ENCODE measurements at places on chromosomes 6 and 20.

DNA sequence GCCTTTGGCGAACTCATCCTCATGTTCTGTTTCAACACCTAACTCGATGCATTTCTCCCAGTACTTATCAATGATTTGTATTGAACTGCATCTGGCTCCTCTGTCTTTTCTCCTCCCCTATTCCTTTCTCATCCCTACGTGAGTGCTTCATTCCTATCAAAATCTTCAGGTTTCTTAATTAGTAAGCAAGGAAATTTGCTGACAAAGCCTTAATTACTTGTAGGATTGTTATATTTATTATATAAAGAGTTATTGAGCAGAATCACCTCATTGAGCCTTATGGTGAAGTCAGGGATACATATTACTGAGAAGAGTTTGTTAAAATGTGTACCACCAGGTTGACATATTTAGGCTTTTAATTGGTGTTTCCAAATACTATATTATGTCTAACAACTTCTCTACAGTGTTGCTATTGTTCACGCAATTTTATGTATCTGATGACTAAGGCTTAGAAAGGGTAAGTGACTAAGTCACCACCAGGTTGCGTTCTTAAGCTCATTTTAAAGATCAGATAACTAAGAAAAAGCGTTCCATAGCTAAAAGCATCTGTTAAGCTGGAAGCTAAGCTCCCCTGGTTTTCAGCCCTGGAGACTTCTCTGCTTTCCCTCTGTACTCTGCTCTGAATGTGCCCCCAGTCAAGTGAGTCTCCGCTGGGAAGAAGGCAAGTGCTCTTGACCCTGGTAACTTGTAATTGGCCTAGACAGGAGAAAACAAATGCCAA is 18.9 kb downstream of the SCGN start:
- DNase-seq, result no peak

- no peak for DNase-seq
Observed at GRCh38 chr6:116349216-116349615, 21.5 kb upstream of the DSE start.

GRCh38 chr6:31765910-31766794 is 3.7 kb downstream of the SAPCD1 start:
- no peak for DNase-seq

DNA sequence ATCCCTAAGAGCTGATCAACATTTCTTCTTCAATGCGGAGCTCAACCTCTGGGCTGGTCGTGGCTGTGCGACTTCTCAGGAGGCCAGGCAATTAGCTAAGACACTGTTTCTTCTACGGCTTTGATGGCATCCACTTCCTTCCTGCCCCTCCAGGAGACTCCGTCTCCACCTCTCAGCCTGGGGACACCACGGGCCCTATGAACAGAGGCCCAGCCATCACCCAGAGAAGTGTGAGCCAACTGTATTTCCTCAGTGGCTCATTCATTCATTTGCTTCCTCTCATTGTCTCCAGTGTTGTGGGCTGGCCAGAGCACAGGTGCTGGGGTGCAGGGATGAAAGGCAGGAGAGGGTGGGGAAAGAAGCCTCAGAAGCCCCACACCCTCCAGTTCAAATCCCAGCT is 51.8 kb upstream of the APCDD1L start:
- no peak for DNase-seq

DNA sequence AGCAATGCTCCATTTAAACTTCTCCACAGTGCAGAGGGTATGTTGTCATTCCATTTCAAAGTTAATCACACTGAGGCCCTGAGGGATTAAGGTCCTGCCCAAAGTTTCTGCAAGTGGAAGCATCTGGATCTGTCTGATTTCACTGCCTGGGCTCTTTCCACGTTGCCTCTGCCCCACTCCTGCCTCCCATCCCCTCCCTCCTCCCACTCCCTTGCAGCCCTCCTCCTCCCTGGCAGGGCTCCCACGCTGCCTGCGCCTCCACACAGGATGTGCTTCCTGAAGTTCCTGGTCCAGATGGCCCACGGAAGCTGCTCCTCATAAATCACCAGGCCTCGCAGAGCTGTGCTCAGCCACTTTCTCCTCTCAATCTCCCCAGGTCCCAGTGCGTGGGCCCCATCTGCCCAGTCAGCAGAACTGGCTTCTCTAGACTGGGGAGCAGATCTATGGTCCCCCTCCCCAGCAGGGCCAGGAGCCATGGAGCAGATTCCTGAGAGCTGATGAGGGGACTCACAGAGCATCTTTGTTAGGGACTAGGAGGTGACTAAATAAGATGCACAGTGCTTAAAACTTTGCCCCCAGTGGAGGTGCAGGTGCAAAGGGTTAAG is 65.4 kb upstream of the MAFB start:
- DNase-seq, result no peak

GRCh38 chr6:170127151-170127550 is 163.7 kb downstream of the DLL1 start:
- no peak for DNase-seq

DNA sequence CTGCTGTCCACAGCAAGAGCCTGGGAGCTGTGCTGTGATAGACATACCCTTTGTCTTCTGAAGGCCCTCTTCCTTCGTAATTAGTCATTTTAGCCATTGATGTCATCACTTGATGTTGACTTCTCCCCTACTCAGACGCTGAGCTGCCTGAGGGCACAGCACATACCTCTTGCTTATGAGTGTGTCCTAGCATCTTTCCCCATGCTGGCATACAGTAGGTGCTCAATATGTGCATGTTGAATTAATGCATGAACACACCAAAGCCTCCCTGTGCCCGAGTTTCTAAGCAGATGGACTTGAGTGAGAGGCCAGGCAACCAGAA is 35.8 kb upstream of the FAM83D start:
- no peak for DNase-seq

DNA sequence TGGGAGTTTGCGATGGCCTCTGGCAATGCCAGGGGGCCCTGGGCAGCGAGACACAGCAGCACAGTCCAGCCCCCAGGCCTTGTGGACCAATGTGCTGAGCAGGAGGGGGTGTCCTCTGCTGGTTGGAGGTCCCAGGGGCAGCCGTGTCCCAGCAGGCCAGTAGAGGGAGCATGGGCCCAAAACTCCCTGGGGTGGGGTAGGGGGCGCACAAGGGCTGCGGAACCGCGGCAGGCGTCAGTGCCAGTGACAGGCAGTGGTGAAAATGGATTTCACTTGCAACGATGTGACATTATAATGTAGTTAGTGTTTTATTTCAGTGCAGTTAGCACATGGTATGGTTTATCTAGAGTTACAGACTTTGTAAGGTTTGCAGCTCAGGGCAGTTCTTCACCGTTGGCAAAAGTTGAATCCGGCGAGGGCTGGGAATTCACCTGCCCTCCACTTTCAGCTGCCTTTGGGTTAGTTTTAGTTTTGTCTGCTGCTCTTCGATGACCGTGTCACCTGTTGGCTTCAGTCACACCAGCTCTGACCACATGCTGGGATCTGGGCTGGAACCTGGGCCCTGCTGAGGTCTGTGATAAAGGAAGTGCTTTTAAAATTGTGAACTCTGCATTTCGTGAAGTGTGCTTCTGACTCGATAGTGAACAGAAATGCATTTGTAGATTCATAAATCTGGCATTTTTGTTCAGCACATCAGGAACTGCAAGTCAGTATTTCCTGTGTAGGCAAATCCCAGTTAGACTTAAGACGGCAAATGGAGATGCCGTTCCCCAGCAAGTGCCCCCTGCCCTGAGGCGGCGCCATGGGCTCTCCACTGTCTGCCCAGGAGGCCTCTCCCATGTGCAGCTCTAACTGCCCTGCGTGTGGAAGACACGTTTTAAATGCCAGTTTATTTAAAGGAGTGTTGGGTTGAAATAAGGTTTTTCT is 46.8 kb downstream of the PYGB start:
- peak; percentile 65 for DNase-seq

GRCh38 chr6:38068854-38069590 is 249.5 kb downstream of the ZFAND3 start:
- no peak for DNase-seq

- DNase-seq, result no peak
Observed at GRCh38 chr20:33612001-33612400, 50.1 kb upstream of the C20orf144 start.

GRCh38 chr6:30747902-30748769 is 3.8 kb upstream of the IER3 start:
- no peak for DNase-seq

GRCh38 chr6:1525364-1526038 is 84.2 kb upstream of the FOXC1 start:
- DNase-seq, result no peak

GRCh38 chr6:11494786-11495564 is 42.6 kb upstream of the TMEM170B start:
- DNase-seq, result peak; percentile 28

GRCh38 chr6:38290133-38290799 is 349.5 kb downstream of the BTBD9 start:
- no peak for DNase-seq

- no peak for DNase-seq
Observed at GRCh38 chr6:85569323-85569722, 24.3 kb downstream of the SNX14 start.

- DNase-seq, result no peak
Observed at GRCh38 chr6:11096109-11096508, 2.5 kb downstream of the SMIM13 start.

DNA sequence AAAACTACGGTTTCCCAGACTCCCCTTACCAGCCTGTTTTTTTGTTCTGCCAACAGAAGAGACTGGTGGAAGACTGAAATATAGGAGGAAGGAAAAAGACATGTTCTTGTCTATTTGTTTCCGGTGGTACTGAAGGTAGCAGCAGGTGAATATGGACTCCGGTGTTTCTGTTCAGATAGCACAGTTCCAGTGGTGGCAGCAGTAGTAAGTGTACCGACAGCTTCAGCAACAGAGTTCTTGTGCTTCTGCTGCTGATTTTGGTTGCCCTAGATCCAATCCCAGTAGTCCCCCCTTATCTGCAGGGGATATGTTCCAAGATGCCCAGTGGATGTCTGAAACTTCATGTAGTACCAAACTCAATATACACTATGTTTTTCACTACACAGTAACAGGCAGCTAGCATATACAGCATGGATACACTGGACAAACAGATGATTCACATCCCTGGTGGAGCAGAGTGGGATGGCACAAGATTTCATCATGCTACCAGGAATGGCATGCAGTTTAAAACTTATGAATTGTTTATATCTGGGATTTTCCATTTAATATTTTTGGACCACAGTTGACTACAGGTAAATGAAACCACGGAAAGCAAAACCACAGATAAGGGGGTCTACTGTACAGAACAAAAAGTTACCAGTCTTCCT is 301.8 kb downstream of the BTBD9 start:
- DNase-seq, result no peak

DNA sequence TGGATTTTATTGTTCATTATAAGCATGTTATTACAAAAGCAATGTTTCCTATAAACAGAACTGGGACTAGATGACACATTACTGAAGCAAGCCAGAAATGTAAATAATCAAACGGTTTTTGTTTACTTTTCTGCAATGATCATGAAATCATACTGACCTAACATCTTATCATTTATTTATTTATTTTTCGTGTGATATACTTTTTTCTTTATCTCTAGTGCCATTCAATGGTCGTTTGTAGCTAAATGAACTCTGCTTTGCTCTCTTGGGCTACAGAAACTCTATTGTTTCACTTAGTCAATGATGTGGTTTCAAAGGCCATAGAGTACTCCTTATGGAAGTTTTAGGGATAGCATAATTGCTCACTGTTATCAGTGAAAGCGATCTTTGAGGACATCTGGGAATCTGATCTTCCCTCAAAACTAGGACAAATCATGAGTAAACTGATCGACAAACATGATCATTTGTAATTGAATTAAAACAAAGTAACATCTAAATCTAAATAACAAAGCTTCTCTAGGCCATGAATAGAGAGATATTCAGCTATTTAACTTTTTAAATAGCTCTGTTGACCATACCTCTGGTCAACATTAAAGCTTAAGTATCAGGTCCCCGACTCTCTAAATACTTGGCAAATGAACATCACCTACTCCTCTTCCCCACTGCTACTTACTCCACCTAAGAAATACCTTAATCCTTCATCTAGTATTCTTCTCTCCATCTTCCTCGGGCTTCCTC is 933.4 kb downstream of the TFAP2A start:
- no peak for DNase-seq

DNA sequence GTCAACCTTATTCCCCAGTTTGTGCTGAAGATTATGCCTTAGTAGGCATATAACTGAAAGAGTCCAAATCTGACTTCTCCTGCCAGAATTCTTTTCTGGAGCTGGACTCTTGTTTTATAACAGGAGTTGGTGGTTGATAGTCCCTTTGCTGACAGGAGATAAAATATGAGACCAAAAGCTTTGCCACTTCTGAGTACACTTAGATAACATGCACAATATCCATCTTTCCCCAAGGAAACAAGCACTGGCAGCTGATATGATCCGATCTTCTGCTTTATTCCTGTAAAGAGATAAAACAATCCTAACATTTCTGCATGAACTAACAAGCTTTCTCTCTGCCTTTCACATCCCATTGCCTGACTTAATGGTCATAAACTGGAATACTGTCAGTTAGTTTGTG is 1265.4 kb upstream of the ADGRB3 start:
- DNase-seq, result no peak

DNA sequence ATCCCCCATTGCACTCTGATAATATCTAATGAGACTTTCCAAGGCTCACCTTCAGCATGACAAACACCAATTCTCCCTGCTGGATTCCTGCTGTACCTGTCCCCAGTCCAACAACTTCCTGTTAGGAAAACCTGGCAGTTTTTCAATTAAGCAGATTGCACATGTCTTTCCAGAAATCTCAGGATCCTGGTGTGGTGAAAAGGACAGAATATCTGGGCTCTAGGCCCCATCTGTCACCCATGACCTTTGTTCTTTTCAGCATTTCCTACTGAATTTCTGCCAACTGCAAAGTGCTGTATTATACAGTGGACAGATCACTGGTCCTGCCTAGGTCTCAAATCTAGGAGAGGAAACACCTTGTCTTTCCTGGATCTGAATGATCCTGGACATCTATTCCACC is 27.7 kb upstream of the DTNBP1 start:
- DNase-seq, result no peak

DNA sequence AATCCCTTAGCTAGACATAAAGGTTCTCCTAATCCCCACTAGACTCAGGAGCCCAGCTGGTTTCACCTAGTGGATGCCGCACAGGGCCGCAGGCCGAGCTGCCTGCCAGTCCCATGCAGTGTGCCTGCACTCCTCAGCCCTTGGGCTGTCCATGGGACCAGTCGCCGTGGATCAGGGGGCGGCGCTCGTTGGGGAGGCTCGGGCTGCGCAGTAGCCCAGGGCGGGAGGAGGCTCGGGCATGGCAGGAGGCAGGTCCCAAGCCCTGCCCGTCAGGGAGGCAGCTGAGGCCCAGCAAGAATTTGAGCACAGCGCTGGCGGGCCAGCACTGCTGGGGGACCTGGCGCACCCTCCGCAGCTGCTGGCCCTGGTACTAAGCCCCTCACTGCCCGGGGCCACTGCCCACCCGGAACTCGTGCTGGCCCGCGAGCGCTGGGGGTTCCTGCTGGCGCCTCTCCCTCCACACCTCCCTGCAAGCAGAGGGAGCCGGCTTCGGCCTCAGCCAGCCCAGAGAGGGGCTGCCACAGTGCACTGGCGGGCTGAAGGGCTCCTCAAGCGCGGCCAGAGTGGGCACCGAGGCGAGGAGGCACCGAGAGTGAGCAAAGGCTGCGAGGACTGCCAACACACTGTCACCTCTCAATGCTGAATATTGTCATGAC is 307.8 kb downstream of the C6orf118 start:
- no peak for DNase-seq

- no peak for DNase-seq
Observed at GRCh38 chr6:45857827-45858226, 157.8 kb downstream of the CLIC5 start.
